ENCODE measurements at places on chromosomes 1 and 21.

DNA sequence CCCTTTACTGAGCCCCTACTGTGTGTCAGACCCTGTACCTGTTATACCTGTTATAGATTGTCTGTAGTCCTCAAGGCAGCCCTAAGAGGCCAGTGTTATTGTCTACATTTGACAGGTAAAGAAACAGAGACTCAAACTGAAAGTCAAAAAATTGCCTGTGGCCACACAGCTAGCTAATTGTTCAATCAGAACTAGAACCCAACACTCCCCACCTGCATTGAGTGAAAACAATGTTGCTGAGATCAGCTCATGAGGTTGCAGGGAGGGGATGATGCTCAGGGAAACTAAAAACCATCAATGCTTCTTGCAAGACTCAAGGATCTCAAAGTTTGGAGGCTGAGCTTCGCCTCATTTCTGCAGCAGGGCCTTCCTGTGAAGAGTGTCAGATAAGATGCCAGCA, 109.5 kb upstream of the LMO4 start:
- DNase-seq = no peak
- no peaks in the 10 kb centered on the region for H3K4me1 ChIP-seq
- H3K27ac ChIP-seq = no peak overlapping the region
- H3K4me3 ChIP-seq = no peak overlapping the region
- H3K36me3 ChIP-seq = no peaks in the 10 kb centered on the region
- no peaks in the 10 kb centered on the region for H3K27me3 ChIP-seq

DNA sequence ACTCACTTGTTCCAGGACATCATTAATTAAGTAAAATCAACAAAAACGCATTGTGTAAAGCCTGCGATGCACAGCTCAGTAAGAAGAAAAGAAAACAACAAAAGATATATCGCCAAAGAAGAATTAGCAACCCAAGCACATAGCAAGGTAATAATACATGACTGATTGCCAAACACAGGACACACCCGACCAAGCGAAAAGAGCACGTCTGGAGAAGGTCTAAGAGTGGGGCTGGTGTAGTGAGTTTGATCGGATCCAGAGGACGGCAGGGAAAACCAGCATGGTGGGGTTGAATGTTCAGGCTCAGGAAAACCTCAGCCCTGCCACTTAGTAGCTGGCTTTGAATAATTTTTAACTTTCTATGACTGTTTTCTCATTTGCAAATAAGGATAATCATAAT, 69.8 kb downstream of the JAK1 start:
- DNase-seq = no peak
- H3K4me3 ChIP-seq = no peak overlapping the region
- no peak overlapping the region for H3K27ac ChIP-seq
- H3K27me3 ChIP-seq = no peaks in the 10 kb centered on the region
- H3K36me3 ChIP-seq = no peaks in the 10 kb centered on the region

GRCh38 chr1:29880556-29880955, 644.2 kb downstream of the PTPRU start:
- no peak for DNase-seq
- no peak overlapping the region for H3K4me3 ChIP-seq
- H3K36me3 ChIP-seq = no peaks in the 10 kb centered on the region
- no peaks in the 10 kb centered on the region for H3K4me1 ChIP-seq
- no peaks in the 10 kb centered on the region for H3K27me3 ChIP-seq

DNA sequence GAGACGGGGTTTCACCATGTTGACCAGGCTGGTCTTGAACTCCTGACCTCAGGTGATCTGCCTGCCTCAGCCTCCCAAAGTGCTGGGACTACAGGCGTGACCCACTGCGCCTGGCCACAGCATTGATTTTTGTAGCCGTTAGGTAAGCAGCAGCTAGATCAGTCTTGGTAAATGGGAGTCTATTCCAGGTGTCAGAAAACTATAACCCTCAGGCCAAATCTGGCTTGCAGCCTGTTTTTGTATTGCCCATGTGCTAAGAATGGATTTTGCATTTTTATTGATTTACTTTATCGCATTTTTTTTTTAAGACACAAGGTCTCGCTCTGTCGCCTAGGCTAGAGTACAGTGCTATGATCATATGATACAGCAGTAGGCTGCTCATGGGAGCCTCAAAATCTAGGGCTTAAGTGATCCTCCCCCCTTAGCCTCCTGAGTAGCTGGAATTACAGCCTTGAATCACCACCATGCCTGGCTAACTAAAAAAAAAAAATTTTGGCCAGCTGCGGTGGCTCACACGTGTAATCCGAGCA, 16.6 kb upstream of the SRSF10 start:
- H3K27me3 ChIP-seq = no peaks in the 10 kb centered on the region
- DNase-seq = no peak
- H3K36me3 ChIP-seq = no peaks in the 10 kb centered on the region
- no peak overlapping the region for H3K4me3 ChIP-seq

GRCh38 chr1:14594045-14594444, 4.4 kb upstream of the KAZN start:
- peaks cover 10% of the 10 kb centered on the region for H3K4me1 ChIP-seq
- H3K27ac ChIP-seq = no peak overlapping the region
- H3K27me3 ChIP-seq = no peaks in the 10 kb centered on the region

GRCh38 chr1:22121421-22121911, 21.4 kb downstream of the WNT4 start:
- H3K4me1 ChIP-seq = no peaks in the 10 kb centered on the region
- no peak for DNase-seq
- H3K36me3 ChIP-seq = no peaks in the 10 kb centered on the region
- no peak overlapping the region for H3K27ac ChIP-seq

- no peak overlapping the region for H3K4me3 ChIP-seq
- H3K4me1 ChIP-seq = no peaks in the 10 kb centered on the region
- no peaks in the 10 kb centered on the region for H3K27me3 ChIP-seq
Observed at GRCh38 chr1:23646091-23646490, 45.5 kb upstream of the RPL11 start.

- H3K36me3 ChIP-seq = no peaks in the 10 kb centered on the region
- H3K4me3 ChIP-seq = no peak overlapping the region
- H3K27me3 ChIP-seq = no peaks in the 10 kb centered on the region
- no peaks in the 10 kb centered on the region for H3K4me1 ChIP-seq
- no peak overlapping the region for H3K27ac ChIP-seq
- DNase-seq = no peak
Observed at GRCh38 chr1:152993186-152993585, 8.4 kb upstream of the SPRR3 start.

DNA sequence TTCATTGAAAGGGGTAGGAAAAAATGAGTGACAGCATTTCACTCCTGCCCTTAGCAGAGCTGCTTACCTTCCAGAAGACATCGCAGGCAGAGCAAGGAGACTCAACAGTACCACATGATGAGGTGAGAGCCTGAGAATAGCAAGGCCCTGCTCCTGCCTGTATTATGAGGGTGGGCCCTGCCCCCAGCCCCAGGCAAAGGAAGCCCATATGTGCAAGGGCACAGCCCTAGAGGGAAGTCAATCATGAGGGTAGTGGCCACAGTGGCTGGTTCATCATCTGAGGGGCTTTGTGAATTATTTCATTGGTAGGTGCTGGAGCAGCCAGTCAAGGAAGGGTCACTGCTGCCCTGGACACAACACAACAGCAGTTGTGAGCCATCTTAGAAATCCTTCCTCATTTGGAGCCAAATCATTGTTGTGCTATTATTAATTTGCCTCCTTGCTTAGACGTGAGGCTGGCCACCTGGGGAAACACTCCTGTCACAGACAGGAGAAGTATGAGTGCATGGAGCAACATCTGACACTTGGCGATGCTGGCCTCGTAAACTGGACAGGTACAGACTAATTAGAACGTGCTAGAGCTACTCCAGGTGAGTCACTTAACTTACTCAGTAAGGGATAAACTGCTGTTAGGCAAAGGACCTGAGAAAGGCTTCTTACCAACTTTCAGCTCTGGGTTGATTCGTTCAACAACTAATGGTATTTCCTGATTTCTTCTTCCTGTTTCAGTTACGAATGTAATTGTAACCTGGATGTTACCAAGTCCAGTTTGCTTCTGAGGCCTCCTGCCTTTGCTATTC, 22.7 kb upstream of the ACBD6 start:
- DNase-seq = no peak
- no peaks in the 10 kb centered on the region for H3K4me1 ChIP-seq
- no peak overlapping the region for H3K4me3 ChIP-seq

DNA sequence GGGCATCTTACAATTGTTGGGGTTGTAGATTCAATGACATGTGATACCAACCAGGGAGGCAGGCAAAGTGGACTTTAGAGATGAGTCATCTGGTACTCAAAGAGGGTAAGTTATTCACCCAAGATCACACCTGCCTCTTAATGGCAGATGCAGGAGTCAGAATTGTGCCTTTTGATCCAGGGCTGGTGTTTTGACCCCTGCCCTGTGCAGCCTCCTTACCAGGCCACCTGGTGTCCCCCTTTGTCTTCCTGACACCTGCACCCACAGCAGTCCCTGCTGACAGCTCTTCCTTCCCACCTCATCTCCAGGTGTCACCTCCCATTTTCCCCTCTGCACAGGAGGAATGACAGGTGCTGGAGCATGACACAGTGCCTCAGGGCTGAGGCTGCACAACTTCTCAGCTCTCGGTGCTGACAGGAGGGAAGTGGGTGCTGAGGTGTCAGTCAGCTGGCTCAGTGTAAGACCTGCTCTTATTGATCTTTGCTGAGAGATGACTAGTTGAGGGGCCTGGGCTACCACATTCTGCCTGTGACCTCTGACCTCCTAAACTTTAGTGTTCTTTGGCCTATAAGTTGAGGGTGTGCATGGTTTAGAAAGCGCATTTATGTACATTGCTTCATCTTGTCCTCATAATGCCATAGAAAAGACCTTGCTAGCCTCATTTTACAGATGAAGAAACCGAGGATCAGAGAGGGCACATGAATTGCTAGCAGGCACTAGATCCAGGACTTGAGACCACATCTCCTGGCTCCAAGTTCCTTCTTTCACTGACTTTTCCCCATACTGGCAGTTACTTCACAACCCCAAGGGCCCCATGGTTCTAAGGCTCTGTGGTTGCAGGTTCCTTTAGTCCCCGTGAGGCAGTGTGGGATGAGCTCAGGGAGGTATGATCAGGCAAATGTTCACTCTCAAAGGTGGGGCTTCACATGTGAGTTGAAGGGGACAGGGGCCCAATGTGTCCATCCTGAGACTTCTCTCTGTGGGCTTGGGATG, 31.3 kb downstream of the CACNA1E start:
- no peaks in the 10 kb centered on the region for H3K36me3 ChIP-seq
- H3K4me1 ChIP-seq = no peaks in the 10 kb centered on the region
- H3K4me3 ChIP-seq = no peak overlapping the region
- no peak overlapping the region for H3K27ac ChIP-seq

Measured in uterus (tissue), 4 donors.